ENCODE measurements at places on chromosomes 16 and 17.
A peak's percentile ranks its signal among the peaks of the same experiment; 100 is the strongest.

DNA sequence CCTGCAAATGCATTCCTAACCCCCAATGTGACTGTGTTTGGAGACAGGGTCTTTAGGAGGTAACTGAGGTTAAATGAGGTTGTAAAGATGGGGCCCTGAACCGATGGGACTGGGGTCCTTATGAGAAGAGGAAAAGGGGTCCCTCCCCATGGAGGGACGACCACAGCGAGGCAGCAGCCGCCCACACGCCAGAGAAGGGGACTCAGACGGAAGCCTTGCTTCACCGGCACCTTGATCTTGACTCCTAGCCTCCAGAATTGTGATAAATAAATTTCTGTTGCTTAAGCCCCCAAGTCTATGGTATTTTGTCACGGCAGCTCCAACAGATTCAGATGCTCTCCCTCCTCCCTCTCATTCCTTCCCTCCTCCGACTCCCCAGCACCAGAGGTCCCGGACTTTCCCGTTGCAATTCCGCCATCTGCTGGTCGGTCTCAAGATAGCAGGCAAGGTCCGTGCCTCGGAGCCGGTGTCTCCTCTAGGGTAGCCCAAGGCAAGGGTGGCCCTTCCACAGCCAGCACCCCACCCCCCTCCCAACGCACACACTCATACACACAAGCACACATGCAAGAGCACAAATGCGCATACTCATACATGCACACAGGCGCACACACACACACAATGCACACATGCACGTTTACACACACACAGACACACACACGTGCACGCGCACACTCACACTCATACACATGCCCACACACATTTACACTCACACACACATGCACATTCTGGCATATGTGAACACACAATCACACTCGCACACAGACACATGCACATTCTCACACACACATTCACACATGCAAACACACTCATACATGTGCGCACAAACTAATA, 23.1 kb upstream of the C16orf78 start:
- DNase-seq, result peak; percentile 81

DNA sequence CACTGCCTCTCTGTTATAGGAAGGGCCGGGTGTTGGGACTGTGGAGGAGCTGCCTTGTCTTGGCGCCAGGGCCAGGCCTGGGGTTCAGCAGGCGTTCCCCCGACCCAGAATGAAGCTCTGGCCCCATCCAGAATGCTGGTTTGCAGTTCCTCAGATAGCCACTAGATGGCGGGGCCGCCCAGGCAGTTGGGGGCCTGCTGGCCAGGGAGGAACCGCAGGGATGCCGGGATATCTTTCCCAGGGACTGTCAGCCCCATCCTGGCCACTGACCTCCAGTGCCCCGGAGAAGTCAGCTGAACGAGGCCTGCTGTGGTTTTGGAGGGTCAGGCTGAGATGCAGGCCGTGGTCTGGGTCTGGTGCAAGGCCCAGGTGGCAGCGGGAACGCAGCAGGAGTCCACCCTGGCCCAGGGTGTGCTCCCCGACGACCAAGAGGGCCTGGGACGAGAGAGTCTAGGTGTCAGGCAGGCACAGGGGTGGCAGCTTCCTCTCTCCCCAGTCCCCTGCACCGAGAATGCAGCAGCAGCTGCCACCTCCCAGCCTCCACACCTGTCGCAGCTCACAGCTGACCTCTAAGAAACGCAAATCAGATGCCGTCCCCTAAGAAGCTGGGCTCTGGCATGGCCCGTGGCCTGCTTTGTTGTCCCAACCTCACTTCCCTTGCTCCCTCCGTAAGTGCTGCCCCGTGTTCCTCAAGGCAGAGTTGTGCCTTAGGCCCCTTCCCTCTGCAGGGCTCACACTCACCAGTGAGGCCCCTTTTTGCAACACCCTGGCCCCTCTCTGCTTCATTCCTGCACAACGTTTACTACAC, 51.2 kb downstream of the RMI2 start:
- peak; percentile 88 for DNase-seq

DNA sequence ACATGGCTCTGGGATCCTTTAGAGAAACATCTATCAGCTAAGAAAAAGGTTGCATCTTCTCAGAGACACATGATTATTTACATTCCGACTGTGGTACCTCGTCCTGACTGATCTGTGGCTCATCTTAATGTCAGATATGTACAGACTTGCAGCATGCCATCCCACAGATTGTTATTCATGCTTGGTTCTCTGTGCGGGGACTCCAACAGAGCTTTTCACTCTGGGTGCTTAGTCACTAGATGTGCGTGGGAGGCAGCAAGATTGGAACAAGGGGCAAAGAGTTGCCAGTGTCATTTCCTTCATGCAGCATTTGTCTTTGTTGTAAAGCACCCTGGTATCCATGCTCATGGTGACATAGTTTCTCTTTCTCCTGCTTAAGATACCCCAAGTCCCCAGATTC, 179.1 kb upstream of the CACNG5 start:
- DNase-seq, result no peak

- no peak for DNase-seq
These were observed 157.1 kb upstream of the WSCD1 start for GRCh38 chr17:5913032-5913531.

- DNase-seq, result no peak
These were observed 141.3 kb upstream of the CDH8 start for GRCh38 chr16:62177351-62178203.

GRCh38 chr16:54944002-54944401, 13.3 kb downstream of the IRX5 start:
- no peak for DNase-seq

DNA sequence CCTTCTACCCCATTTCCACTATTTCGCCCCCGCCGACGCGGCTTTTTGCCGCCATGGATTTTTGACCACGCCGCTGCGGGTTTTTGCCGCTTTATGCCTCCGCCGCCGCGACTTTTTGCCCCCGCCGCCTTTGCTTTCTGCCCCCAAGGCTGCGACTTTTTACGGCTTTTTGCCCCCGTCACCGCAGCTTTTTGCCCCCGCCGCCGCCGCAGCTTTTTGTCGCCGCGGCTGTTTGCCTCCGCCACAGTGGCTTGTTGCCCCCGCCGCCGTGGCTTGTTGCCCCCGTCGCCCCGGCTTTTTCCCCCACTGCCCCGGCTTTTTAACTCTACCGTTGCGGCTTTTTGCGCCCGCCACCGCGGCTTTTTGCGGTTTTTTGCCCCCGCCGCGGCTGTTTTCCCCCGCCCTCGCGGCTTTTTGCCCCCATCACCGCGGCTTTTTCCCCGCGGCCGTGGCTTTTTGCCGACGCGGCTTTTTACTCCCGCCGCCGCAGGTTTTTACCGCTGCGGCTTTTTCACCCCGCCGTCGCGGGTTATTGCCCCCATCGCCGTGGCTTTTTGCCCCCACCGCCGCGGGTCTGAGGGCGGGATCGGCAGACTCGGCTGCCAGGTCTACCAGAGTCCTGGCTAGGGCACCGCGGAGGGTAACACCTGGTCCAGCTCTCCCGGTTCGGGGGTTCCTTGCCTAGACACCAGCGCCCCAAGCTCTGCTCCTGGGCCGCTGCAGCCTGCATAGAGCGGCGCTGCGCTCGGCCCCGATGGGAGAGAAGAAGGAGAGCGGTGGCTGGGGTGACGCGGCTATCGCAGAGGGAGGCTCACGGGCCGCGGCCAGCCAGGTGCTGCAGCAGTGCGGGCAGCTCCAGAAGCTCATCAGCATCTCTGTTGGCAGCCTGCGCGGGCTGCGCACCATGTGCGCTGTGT, 562.7 kb upstream of the WSB1 start:
- DNase-seq, result no peak

GRCh38 chr17:56314026-56314425, 160.8 kb downstream of the ANKFN1 start:
- DNase-seq, result no peak

- no peak for DNase-seq
These were observed 122.9 kb upstream of the ELAC2 start for GRCh38 chr17:13140750-13141149.

DNA sequence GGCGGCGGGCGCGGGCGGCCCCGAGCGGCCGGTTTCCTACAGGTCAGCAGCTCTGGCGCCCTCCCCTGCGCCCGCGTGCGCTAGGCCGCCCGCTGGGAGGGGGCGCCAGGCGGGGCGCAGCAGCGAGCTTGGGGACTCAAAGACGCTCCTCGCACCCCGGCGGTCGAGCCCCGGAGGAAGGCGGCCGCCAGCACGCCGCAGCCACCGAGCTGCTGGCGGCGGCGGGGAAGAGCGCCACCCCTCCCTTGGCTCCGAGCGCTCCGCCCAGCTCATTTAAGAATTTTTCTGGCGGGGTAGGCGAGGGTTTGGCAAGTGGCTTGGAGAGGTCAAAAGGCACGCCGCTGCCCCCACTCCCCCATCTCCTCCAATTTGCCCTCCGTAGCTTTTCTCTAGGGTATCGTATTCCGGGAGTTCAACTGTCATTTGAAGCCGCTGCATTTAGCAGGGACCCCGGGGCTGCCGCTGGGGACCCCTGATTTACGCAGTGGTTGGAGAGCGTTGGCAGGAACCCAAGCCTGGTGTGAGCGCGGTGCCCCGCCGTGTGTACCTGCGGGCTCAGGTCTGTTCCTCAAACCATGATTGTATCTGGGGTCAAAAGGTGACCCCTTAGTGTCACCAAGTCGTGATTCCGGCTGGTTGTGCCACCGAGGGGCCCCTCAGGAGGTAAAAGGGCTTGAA, 59.5 kb upstream of the GSE1 start:
- DNase-seq, result peak; percentile 68

GRCh38 chr16:31357324-31358109, 2.5 kb downstream of the ITGAX start:
- no peak for DNase-seq

DNA sequence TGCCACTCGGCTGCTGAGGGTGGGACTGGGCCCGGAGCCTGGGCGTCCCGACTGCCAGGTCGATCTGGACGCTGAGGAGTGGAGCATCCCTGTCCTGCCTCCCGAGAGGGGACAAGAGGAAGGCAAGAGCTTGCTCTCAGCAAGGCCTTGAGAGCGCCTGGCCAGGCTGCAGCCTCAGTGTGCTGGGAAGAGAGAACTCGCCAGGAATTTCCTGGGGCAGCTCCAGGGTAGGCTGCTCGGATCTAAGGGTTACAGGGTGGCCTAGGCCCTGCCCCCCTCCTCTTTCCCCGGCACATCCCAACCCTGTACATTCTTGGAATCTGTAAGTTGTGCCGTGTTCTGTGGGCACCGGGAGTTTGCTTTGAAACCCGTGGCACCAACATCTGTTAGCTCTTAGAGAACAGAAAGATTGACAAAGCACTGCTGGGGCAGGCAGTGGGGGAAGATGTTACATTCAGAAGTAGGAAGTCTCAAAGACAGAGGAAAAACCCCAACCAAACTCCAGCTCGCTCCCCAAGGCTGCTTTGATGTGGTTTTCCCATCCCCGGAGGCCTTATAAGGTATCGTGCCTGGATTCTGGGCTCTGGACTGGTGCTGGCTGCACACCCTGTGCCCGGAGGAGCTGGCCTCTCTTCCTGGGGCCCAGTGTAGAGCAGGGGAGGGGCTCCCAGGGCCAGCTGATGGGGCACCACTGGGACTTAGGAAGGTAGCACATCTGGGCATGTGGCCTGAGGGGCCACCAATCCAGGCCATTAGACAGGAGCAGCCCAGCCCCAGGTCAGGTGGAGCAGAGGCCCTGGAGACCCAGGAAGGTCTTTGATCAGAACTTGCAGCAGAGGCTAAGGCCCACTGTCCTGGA, 55.2 kb downstream of the NKD1 start:
- no peak for DNase-seq

- no peak for DNase-seq
These were observed 115.4 kb upstream of the CACNG3 start for GRCh38 chr16:24140730-24141129.

DNA sequence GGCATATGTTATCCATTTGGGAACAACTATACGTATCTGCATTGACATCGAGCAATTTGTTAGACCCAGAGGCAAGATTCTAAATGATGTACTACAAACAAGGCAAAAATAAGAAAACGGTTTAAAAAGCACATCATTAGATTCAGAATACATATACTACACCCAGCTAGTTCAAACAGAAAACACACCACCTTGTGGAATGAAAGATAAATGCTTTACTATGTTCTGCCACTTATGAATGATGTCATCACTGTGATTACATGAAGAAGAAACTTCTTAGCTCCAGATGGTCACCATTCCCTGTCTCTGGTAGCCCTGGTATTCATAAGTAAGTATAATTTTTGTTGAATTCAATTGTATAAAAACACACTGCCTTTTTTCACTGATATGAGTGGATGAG, 7.8 kb downstream of the NACA2 start:
- DNase-seq, result no peak
